Stimulated activated CD8-positive, alpha-beta memory T cell treated with anti-CD3 and anti-CD28 coated beads, Interleukin-7, amount 100 ng/mL, for 1 hour (primary cell): ENCODE measurements at places on chromosomes 3 and 15.

DNA sequence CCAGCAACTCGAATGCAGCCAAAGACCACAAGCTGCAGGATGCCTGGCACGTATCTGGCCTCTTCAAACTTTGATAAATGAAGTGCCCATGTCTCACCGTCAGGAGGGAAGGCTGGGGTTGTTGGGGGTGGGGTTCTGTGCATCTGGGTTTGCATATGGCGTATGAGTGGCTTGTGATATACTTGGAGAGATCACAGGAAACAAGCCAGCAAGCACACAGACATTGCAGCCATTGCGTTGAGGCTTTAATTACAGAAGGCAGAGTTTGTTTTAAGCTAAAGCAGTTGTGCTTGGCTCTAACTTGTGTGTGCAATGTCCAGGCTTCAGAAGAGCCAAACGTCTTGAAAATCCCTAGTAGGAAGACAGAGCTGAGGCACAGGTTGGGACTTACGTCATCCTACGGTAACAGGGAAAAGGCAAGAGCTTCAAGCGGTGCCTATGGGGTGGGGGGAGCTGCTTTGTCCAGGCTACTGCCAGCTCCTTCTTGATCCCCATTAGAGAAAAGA is 109.2 kb downstream of the ASB7 start:
- DNase-seq = no peak

GRCh38 chr3:3825035-3825434 is 25.8 kb downstream of the LRRN1 start:
- no peak for DNase-seq

DNA sequence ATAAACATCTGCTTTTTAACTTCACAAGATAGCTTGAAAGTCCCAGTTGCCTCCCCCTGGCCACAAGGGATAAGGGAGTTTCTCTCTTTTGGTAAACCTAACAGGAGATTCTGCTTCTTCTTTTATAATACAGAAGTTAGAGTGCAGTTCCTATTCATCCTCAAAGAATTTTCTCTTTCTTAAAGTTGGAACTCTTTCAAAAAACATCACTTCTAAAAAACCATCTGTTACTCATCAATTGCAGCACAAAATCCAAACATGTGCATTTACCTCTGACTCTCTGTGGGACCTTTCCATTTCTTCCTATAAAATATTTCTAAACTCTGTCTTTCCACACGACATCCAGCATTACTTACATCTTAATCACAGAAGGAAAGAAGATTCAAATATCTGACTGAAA is 5.1 kb downstream of the DPH6 start:
- no peak for DNase-seq

DNA sequence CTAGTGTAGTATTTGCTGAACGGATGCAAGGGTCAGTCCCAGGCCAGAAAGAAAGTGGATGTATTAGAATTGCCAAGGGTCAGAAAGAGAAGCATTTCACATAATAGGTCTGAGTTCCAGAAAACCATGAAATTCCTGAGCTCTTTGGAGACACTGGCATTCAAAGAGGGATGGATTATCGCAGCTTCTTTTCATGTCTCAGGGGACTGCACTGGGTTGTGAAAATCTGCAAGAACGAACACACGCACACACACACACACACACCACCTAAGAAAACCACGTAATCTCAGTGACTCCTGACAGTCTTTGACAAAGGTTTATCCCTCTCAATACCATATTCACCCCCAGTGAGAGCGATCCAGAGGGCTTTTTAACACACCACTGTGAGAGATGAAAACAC is 57.9 kb downstream of the TIPARP start:
- no peak for DNase-seq

- DNase-seq = no peak
Measured at GRCh38 chr3:186705882-186706780, 11.0 kb upstream of the KNG1 start.

DNA sequence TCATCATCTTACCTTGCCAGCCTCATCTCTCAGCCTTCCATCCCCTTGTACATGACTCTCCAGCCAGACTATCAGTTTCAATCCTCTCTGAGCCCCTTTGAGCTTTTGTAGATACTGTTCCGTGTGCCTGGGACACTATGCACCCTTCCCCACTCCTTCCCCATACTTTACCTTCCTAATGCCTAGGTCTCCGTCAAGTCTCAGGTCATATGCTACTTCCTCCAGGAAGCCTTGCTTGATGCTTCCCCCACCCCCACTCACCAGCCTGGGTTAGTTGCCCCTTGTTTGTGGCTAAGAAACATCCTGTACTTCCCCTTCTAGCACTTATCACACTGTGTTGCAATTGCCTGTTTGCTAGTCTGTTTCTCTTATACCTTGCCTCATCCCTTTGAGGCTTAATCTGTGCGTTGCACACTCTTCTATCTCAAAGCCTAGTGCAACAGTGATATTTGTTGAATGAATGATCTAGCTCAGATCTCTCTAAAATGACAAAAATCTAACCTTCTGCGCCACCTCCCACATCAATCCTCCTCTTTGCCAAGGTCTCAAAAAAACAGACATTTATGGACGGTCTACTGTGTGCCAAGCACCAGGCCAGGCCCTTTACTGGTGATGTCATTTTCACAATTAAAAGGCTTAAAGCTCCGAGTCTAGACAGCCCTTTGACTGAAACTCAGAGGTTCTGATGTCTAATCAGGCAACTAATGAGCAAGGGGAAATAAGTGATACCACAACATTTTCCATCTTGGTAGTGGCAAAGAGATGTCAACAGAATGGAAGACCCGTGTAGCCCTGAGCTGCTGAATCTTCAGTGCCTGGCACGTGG is 6.5 kb upstream of the USP3 start:
- DNase-seq = no peak

GRCh38 chr3:190892395-190892902 is 30.0 kb upstream of the GMNC start:
- no peak for DNase-seq

- DNase-seq = no peak
Measured at GRCh38 chr15:88020806-88021205, 235.7 kb downstream of the NTRK3 start.

DNA sequence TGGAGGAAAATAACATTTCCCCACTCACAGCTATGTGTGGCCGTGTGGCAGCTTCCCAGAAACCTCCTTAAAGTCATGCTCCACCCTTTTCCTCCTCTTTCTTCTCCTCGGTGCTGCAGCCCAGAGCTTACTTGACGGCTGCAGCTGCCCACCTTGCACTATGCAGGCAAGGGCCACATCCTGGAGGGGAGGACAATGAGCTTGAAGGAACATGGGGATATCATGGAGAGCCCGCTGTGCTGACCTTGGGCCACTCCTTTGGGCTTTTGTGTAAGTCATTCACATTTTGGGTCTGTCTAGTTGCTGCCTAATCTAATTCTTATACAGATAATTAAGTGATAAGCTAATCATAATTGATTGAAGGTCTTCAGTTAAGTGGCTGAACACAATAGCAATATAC is 28.0 kb downstream of the PRR20G start:
- DNase-seq = no peak

- DNase-seq = no peak
Measured at GRCh38 chr3:168034152-168034928, 61.4 kb downstream of the GOLIM4 start.

DNA sequence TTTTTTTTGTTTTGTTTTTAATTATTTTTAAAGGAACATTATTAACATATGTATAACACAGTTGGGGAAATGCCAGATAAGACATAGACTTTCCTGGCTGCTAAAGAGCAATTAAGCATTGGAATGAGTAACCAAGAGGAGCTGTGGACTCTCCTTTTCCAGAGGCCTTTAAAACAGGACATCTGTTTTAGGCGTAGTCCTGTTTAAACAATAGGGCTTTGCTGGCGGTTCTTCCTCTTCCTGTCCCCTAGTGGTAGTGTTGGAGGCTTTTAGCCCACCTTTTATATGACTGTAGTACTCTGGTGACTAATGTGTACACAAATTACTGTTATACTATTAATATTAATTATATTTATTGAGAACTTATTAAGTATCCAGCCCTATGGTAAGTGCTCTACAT is 81.9 kb downstream of the PPARG start:
- DNase-seq = no peak

DNA sequence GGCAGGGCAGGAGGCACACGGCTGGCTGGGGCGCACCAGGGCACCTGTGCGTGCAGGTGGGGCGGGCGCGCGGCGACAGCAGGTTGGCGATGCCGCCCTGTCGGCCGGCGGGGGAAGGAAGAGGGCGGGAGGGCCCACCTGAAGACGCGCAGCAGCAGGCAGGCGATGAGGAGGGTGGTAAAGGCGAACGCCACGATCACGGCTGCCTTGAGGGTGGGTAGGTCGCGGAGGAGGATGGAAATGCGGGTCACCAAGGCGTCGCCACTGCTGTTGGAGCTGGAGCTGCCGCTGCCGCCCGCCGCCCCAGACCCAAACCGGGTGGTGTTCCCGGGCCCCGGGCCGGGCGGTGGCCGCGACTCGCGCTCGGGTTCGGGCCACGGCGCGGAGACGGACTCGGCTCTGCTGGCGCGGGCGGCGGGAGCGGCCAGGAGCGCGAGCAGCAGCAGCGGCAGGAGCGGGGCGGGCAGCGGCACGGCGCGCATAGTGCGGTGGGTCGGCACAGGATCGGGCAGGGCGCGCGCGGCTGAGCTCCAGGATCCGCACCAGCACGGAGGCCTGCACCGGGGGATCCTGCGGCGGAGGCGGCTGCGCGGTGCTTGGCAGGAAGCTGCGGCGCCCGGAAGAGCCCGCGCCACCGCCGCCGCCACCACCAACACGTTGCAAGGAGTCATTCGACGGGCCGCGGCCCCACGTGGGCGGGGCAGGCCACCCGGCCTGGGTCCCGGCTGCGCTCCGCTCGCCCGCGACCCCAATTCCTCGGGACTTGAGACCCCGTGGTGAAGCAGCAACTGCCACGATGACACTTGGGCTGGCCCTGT is at the start of gene FAM174B:
Gene FAM174B, minus strand, starts transcription at position 598 of the 818 bp plus-strand sequence.
- no peak for DNase-seq

DNA sequence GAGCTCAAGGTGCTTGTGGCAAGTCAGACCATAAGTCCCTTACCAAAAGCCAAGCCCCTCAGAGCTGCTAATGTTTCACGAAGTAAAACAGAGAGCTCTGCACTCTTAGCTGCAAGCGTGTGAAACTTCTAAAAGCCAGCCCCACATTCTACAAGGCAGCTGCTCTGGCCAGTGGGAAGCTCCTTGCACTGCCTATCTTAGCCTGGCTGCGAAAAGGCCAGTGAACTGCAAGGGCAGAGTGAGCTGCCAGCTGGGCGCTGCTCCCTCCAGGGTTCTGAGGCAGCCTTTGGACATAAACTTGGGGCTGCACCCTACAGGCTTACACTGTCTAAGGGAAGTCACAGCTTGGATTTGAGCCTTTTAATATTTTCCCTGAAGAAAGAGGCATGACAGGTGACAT is 2.2 kb upstream of the MUSTN1 start:
- DNase-seq = no peak

- no peak for DNase-seq
Measured at GRCh38 chr15:62783303-62783957, 259.1 kb upstream of the TPM1 start.

- DNase-seq = no peak
Measured at GRCh38 chr15:25735550-25736384, 127.4 kb downstream of the ATP10A start.

GRCh38 chr3:4224331-4224730 is 78.8 kb upstream of the SETMAR start:
- DNase-seq = no peak

GRCh38 chr3:119939077-119939476 is 155.2 kb downstream of the GSK3B start:
- no peak for DNase-seq

DNA sequence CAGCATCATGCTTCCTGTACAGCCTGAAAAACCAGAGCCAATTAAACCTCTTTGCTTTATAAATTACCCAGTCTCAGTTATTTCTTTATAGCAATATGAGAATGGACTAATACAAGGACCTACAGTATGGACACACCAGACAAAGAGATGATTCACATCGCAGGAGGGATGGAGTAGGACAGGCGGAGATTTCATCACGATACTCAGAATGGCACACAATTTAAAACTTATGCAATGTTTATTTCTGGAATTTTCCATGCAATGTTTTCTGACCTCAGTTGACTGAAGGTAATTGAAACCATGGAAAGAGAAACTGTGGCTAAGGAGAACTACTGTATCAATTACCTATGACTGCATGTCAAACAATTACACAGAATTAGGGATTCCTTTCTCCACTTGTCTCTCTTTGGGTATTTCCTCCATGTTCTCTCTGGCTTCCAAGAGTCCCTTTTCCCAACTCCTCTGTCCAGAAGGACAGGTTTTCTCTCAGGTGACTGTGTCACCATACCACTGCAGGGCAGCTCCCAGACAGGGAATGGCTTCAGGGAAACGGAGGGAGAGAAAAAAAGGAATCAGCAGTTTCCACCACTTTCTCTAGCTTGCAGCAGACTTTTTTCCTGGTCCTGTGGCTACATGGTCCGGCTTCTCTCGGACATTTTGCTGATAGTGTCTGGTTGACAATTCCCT is 3.0 kb upstream of the ANO10 start:
- DNase-seq = no peak

GRCh38 chr3:61669668-61670299 is 108.4 kb downstream of the PTPRG start:
- no peak for DNase-seq

DNA sequence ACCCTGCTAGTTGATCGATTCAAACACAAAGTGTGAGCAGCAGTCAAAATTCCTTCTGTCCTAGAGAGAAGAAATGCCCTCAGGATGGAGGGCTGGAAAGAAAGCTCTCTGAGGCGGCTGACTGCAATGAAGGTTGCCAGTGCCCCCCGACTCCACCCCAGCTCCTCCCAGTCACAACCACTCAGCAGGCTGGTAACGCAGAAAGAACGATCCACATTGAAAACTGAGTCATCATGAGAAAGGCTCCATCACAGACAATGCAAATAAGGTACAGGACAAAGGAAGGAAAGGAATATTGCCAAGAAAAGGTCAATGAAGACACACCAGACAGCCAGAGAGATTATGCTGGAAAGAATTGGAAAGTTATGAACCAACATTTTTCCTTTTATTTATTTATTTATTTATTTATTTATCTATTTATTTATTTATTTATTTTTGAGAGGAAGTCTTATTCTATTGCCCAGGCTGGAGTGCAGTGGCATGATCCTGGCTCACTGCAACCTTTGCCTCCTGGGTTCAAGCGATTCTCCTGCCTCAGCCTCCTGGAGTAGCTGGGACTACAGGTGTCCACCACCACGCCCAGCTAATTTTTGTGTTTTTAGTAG is 17.4 kb upstream of the VGLL4 start:
- DNase-seq = no peak

DNA sequence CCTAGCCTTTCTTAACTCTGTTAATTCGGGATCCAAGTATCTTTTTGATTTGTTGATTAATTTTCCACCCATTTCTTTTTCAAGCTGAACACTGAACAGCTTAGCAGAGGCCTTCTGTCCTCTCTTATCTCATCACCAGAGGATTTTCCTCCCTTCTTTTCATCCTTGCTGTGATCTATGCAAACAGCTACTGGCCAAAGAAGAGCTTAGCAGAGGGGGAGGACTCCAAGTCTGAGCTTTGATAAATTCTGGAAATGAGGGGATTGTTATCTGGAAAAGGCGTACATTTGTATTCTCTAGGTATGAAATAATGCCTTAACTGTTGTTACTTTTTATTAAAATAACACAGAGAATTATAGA is 13.4 kb downstream of the DZIP3 start:
- DNase-seq = no peak
